ENCODE measurements at places on chromosomes 1 and 21.

DNA sequence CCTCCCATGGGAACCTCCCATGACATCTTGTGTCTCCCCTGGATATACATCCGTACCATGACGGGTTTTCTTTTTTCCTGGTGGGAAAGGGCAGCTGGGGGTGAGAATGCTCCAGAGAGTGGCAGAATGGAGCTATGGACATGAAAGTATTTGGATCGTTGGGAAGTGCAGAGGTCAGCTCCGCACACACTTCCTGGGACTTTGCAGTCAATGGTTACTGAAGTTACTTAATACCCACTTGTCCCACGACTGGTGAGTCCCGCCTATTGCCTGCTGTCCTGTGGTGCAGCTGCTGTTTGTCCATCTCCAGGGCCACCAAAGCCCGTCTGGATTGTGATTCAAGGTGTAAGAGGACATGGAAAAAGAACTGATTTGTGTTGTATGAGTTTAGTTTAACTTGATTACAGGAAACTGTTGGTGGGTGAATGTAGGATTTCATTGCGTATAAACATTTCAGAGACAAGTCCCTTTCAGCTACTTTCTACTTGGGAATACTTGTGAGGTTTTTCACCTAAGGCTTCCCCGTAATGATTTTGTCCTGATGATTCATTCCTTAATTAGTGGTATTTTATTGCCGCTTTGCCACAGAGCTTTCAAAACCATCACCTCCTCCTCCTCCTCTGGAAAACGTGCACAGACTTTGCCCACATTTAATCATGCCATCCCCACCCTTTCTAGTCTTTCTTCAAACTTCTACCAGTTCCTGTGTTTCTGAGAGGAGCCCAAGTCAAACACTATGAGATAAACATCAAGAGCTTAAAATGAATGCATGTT is 308.8 kb downstream of the KIF26B start:
- no peak for DNase-seq

- no peak for DNase-seq
Measured at GRCh38 chr1:171350594-171350993, 36.6 kb downstream of the FMO4 start.

DNA sequence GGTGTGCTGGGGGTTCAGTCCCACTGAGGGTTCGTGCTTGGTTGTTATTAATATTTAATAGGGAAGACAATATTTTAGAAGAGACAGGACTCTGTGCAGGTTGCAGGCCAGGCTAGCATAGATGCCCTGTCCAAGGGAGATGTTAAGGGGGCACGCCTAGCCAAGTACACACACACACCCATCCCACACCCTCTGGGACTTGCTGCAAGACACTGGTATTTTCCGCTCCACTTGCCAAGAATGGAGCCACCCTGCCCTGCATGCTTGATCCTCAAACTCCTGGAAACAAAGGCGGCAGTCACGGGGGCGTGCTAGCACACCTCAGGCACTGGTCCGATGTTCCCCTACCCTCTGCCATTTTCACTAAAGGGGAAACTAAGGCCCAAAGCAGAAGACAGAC is 99.1 kb downstream of the MRPL37 start:
- DNase-seq = no peak

DNA sequence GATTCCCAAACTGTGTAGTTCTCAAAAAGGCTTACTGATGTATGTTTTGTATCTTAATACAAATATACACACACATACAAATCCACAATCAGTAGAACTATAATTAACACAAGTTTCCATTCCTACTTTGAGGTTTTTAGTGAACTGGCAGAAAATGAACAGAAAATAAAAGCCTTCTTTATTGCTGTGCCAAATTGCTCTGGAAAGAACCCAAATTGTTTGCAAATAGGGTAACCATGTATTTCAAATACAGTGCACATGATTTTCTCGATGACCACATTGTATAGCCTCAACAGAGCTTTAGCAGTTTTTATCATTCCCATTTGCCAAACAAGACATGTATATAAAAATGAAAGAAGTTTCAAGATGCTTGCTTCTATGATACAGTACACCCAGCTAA is 173.3 kb downstream of the COL24A1 start:
- DNase-seq = no peak

DNA sequence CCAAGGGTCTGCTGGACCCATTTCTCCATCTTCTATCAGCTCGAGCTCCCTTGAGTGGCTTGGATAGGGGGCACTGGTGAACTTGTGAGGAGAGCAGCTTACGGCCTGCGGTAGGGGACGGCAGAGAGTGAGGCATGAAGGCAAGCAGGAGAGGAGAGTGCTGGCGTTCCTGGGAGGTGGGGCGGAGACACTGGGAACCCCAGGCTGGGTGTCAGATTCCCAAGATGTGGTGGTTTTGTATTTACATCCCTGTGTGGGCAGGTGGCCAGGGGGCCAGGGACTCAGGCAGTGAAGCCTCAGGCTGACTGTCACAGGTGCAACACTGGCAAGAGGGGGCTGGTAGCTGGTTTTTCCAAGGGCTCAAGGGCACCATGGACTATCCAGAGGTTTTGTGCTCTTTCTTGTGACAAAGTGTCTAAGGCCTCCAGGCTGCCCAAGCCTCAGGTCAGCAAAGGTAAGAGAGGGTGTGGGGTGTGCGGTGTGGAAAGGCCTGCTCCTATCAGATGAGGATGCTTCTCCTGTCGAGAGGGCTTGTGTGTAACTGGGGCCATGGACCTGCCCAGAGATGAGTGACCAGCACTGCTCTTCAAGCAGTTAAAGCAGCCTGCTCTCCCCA is 45.1 kb upstream of the ROR1 start:
- DNase-seq = no peak

DNA sequence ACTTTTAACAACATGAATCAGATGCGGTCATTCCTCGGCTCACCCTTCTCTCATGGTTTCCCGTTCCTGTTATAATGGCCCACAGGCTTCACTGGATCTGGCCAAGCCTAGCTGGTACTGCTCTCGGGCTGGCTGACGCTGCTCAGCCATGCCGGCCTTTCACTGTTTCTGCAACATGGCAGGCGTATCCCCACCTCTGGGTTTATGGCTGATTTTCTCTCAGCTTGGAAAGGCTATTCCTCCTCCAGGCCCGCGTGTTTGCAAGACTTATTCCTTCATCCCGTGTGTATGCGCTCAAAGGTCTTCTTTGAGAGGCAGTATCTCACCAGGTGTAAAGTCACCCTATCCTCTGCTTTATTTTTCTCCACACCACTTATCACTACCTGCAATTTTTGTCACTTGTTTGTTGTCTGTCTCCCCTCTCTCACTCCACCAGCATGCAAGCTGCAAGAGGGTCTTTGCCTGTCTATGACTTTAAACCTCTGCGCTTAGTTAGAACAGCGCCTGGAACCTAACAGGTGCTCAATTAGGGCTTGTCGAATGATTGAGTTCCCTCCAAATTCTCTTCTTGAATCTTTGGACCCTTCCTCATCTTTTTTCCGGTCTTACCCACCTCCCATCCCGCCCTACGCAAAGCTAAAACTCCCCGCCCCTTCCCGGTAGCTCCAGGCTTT is 491 bp upstream of the RAP1A start:
- no peak for DNase-seq

DNA sequence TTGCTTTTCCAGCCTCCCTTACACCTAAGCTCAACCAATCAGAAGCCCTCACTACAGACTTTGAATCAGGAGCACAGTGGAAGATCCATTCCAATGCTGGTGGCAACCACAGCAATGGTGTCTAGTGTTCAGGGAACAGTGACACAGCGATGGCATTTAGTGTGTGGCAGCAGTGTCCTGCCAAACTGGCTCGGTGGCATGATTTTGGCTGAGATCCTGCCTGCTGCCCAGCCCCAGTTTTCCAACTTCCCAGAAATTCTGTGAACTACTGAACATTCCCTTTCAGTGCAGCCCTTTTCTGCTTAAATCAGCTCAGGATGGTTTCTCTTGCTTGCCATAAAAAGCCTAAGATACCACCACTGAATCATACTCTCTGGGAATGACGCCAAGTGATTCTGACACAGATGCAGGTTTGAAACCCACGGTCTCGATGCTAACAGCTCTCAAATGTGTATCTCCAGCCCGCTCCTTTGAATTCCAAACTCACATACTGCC is 8.8 kb downstream of the ASAP3 start:
- peak; percentile 95 for DNase-seq

- no peak for DNase-seq
Measured at GRCh38 chr1:84550826-84551225, 23.4 kb downstream of the CTBS start.

DNA sequence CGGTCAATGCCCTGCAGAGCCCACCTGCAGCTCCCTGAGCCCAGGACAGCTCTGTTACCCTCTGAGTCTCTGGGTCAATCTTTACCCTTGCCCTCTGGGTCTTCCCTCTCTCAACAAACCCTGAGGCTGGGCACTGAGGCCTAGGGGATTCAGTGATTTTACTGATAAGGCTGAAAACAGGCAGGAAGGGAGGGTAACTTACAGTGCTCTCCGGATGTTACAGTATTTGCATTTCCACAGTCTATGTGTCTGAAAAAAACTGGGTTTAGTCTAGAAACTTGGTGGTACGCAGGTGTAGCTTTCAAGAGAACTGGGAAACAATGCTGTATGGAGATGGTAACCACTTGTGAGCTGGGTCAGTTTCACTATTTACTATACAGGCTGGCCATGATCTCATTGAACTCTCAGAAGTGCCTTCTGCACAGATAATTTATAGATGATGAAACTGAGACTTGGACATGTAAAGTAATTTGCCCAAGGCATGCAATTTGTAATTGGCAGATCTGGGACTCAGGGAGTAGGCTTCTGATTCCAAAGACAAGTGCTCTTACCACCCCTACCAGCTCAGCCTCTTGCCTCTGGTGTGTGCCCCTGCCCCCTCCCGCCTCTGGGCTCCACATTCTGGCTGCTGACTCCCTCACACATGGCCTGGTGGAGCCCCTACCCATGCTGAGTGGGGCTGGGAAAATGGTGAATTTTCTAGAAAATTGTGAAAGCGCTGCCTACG is 48.8 kb downstream of the TENT5C start:
- DNase-seq = no peak

DNA sequence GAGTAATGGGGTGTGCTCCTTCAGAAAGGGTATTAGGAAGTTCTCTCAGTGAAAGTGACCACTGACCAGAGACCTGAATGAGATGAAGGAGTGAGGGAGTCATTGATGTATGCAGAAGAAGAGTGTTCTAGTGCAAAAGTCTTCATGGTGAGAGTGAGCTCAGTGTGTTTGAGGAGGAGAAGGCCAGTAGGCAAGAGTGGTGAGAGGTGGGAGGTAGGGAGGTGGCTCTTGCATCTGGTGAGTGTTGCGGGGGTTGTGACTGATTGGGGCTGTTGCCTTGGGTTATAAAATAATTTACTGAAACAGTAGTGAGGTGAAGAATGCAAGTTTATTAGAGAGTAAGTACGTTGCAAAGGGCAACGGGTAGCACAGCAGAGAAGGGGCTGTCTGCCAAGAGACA is 26.2 kb downstream of the FMN2 start:
- no peak for DNase-seq

DNA sequence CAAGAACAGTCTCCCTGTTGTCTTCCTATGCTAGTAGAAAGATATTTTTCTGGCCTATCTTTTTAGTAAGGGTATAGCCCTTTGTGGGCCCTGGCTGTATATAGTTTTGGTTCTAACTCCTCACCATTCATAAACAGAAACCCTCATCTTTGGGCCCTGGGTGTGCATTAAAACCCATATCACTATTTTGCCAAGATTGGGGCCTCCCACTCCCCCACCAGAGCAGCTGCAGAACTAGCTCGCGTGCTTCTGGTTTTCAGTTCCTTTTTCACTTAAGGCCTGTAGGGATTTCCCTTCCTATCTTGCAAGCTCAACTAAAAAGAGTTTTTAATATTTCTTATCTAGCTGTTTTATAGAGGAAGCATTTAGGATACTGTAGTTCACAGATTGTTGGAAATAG is 106.4 kb downstream of the RGL1 start:
- DNase-seq = no peak

- no peak for DNase-seq
Measured at GRCh38 chr1:222787729-222788128, 27.1 kb upstream of the DISP1 start.

DNA sequence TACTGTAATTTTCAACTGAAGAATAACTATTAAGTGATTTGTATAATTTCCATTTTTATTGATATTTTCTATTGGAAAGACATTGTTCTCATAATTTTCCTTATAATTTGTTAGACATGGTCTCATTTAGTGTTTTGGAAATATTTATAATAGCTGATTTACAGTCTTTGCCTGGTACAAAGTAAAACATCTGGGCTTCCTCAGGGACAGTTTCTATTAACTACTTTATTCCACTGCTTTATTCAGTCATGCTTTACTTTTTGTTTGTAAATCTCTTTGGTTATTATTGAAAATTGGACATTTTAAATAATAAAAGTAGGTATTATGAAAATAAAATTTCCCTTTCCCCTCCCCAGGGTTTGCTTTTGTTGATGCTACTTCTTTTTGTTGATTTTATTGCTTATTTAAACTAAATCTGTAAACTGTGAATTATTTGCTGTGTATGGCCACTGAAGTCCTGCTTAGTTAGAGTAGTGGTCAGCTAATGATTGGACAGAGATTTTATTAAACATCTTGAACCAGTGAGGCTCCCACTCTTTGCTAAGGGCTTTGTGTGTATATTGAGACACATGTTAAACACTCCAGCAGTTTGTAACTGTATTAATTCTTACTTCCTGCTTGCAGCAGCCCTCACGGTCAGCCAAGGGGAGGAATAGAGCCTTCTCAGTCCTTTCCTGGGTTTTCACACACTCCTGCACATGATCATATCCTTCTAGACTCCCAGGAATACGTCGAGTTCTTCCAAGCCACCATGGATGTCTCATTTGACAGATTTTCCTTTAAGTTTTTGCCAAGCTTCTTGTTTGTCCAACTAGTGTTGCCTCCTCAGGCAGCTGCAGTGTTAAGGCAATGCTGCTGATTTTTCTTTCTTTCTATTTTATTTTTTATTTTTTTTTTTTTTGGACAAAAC is 994.6 kb upstream of the PRMT6 start:
- DNase-seq = no peak

DNA sequence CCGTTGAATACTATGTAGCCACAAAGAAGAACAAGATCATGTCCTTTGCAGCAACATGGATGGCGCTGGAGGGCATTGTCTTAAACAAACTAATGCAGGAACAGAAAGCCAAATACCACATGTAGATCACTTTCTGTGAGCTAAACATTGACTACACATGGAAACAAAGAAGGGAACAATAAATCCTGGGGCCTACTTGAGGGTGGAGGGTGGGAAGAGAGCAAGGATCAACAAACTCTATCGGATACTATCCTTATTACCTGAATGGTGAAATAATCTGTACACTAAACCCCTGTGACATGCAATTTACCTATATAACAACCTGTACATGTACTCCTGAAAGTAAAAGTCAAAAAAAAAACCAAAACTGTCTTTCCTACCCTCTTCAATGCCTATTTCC is 40.8 kb upstream of the CD55 start:
- no peak for DNase-seq

- no peak for DNase-seq
Measured at GRCh38 chr1:168863772-168864171, 134.8 kb upstream of the DPT start.

GRCh38 chr1:40067023-40067422 is 26.5 kb downstream of the CAP1 start:
- peak; percentile 26 for DNase-seq

GRCh38 chr21:14058566-14058965 is 152.2 kb downstream of the LIPI start:
- no peak for DNase-seq
